Stimulated activated CD8-positive, alpha-beta memory T cell treated with anti-CD3 and anti-CD28 coated beads, Interleukin-4, amount 100 ng/mL, for 48 hours (primary cell): ENCODE measurements at places on chromosomes 6 and 20.

- DNase-seq, result no peak
These were observed 1279.1 kb upstream of the CITED2 start for GRCh38 chr6:140653506-140653905.

DNA sequence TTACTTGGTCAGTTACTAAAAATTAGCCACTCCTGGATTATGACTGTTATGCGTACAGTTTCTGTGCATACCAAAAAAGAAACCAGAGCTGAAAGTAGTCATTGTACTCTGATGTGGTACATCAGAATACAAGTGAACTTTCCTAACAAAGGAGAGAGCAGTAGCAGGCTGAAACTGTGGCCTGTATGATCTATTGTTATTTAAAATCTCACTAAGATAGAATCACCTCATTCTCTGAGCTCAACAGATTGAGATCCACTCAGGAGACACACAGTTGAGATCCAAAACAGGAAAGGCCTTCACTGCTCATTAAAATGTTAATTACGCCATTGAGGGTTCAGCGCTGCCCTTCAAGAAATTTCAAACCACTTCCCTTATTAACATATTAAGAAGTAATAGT is 576.4 kb downstream of the LMBRD1 start:
- no peak for DNase-seq

DNA sequence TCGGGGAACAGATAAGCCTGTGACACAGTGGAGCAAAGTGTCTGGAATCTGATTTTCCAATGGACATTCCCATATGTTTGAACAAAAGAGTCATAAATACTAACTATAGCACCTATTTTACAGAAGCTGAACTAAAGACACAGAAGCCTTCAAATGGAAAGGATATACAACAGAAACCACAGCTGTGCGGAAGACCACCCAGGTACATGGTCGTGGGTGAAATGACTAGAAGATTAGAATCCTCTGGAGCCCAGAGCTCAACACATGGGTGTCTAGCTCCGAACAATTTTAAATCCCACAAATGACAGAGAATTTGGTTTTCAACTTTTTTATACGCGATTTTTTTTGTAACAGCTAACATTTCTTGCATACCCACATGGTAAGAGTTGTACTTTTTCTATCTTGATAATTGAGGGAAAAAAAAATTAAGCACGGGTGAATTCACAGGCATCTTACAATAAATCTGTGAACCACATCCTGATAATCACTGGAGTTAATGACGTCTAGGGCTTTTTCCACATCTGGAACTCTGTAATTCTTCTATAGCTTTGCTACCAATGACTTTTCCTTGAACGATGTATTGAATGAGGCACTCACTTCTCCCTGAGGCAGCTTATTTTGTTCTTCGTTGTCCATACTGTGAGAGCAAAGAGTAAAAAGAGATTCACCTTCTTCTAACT is 271.1 kb upstream of the AGPAT4 start:
- DNase-seq, result no peak

GRCh38 chr6:152273638-152274037 is 363.5 kb downstream of the SYNE1 start:
- no peak for DNase-seq

GRCh38 chr6:57044568-57044967 is 1.9 kb upstream of the KIAA1586 start:
- DNase-seq, result no peak

DNA sequence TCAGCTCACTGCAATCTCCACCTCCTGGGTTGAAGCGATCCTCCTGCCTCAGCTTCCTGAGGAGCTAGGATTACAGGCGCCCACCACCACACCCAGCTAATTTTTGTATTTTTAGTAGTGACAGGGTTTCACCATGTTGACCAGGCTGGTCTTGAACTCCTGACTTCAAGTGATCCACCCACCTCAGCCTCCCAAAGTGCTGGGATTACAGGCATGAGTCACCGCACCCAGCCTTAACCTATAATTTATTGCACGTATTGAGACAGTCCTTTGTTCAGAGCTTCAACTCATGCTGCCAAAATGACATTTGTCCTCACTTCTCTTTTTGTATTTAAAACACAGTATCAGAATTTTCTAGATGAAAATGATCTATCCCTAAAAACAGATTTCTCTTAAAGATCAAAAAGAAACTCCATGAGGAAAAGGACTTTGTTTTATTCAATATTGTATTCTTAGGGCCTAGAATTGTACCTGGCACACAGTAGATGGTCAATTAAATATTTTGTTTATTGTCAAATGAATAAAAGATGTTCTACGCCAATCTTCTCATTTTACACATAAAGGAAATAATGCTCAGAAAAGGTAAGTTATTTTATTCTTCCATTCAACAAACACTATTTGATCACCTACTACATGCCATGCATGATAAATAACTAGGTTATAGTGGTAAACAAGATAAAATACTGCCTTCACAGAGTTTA is 10.8 kb downstream of the SERAC1 start:
- no peak for DNase-seq

- DNase-seq, result no peak
These were observed 75.5 kb downstream of the ZDHHC14 start for GRCh38 chr6:157456524-157456829.

GRCh38 chr6:126188279-126188909 is 151.5 kb upstream of the CENPW start:
- DNase-seq, result no peak

GRCh38 chr20:53299831-53300230 is 293.8 kb downstream of the ZNF217 start:
- DNase-seq, result no peak

DNA sequence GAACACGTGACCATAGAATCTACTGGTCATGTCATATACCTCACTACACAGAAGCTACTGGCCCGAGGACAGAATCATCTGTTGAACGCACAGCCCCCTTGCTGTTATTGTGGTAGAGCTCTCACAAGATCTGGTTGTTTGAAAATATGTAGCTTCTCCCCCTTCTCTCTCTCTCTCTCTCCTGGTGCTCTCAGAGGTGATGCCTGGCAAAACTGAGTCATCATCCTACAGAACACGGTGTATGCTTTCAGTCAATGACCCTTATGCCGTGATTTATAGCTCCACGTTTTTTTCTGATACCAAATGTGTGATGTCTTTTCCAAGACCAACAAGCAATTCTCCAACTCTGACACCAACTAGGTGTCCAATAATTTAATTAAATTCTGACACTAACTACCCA is 13.0 kb upstream of the RBM24 start:
- no peak for DNase-seq

DNA sequence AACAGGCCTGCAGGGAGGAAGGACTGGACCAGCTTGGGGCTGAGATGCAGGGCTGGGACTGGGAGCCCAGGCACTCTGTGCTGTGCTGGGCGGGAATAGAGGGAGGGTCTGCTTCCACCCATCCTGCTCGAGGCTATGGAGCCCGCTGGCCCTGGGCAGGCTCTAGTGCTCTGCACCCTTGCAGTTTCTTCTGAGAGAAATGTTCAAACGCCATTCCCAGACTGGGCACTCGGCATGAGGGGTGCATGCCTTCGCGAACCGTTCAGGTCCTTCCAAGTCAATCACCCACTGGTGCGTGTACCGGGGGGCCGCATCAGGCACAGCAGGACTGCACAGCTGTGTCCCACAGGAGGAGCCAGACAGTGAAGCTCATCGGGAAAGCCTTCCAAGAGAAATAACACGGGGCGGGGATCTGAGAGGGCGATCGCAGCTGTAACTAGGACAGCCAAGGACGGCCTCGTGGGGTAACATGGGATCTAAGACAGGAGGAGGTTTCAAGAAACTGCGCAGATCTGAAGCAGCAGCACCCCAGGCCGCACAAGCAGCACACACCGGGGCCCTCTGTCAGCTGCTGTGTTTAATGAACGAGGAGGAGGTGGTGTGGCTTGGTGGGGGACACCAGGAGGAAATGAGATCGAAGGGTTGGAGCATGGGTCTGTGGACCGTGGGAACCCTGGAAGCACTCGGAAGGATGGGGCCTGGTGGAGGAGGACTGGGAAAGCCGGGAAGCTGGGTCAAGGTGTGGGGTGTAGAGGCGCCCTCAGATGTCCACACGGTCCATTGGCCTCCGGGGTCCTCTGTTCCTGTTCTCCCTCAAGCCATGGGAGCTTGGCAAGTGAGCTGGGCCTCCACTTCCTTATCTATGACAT is 26.1 kb upstream of the PYGB start:
- DNase-seq, result no peak

GRCh38 chr20:7038029-7038428 is 270.5 kb downstream of the BMP2 start:
- no peak for DNase-seq

DNA sequence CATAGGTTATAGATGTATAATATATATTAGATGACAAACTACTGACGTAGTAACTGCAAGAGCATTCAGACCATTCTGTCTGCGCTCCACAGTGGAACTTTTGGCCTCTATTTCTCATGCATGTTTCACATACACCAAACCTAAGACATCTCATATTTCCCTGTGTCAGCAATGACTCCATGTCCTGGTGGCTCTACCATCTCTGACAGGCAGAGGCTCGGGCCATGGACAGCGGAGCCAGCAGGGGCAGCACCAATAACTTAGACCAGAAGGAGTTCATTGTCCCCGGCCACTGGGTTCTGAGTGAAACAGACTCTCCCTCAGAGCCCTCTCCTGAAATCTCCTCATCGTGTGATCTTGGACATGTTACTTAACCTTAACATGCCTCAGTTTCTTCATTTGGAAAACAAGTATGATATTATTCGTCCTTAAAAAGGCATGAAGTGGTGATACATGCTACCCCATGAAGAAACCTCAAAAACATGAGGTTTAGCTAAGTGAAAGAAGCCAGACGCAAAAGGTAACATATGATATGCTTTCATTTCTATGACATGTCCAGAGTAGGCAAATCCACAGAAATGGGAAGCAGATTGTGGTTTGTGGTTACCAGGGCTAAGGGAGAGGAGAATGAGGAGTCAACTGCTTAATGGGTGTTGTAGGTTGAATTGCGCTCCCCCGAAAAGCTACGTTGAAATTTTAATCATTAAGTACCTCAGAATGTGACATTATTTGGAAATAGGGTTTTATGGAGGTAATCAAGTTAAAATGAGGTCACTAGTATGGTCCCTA is 564.0 kb upstream of the JARID2 start:
- no peak for DNase-seq

- no peak for DNase-seq
These were observed 13.8 kb downstream of the ULBP3 start for GRCh38 chr6:150055131-150055530.

- no peak for DNase-seq
These were observed 25.1 kb downstream of the RRAGD start for GRCh38 chr6:89386917-89387491.

DNA sequence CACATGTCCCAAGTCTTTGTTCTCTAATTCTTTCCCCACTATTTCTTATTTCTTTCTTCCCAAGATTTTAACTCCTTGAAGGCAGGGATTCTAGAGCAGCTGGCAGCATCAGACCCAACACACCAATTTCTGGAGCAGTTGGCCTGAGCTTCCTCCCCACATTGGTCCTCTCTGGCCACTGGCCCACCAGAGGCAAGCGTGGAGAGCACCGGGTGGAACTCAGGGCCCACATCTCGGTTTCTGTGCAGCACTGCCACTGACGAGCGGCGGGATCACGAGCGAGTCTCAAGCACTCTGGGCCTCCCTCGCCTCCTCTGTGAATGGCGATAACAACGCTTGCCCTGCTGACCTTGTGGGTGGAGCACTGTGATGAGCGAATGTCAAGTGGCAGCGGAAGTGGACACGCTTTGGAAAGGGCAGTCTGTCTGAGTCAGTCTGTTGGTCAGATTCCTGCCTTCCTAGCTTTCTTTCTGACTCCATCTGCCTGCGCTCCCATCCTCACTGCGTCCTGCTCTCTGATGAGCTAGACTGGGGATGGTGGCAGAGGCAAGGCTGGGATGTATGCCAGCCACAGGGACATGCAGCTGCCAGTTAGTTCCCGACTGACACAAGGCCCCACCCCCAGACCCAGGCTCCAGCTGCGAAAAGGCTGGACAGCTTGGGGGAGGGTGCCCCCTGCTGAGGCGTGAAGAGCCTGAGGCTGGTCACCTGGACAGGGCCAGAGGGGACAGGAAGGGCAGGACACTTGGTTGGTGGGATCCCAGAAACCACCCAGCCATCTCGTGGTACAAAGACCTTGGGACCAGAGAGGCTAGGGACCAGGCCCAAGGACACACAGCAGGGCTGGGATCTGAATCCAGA is 4.5 kb upstream of the SPDEF start:
- no peak for DNase-seq

DNA sequence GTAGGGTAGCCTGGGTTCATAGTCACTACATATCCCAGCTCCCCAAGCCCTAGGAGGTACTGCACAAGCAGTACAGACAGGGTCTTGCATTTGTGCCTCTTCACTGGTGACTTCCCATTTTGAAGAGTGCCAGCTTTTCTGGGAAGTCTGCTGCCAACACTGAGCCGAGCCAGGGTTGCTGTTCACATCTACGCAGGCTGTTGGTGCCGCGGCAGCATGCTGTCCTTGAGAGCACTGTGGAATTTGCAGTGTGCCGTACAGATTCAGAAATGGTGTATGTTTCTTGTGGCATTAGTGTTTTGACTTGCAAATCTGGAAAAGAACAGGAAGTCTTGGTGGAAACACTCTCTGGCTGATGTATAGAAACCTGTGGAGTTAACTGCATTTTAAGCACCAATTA is 67.5 kb downstream of the JARID2 start:
- no peak for DNase-seq
